ENCODE measurements at places on chromosomes 16 and 17.

GRCh38 chr16:69223882-69224281, 36.9 kb downstream of the SNTB2 start:
- no peak for DNase-seq

- no peak for DNase-seq
Observed at GRCh38 chr16:57283959-57284208, 588 bp downstream of the PLLP start.

- DNase-seq = no peak
Observed at GRCh38 chr17:57211543-57211942, 44.8 kb upstream of the MSI2 start.

DNA sequence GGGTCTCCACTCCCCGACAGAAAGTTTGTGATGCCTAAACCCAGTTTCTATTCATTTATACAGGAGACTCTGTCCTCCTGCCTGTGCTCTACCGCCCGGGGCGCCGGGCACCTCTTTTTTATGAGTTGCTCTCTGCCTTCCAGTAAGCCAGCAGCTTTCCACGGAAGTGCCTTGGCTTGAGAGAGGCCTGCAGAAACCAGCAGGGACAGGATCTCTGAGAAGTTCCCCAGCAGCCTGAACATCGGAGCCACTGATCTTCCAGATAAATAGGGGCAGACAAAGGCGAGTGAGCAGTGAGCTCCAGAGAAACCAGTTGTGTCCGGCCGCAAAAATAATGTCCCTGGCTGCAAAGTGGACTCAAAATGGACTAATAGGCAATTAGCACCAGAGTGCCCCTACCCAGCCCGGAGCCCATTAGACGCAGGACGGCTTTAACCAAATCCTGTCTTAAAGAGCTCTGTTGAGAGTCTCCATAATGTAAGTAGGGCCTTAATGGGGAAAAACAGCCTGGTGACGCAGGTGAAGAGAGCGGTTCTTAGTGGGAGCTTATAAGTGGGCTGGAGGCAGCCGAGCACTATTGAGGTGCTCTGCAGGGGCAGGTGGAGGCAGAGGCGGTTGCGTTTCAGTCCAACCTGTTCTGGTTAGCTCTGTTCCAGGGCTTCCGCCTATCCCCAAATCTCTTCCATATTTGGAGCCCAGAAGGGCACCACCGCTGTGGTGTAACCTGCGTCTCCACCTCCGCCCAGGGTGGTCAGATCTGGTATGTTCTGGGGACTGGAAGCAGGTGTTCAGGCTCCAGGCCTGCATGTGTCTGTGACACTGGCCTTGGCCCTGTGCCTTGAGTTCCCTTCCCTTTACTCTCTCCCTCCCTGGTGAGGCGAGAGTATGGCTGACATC, 74.1 kb downstream of the NT5M start:
- no peak for DNase-seq

DNA sequence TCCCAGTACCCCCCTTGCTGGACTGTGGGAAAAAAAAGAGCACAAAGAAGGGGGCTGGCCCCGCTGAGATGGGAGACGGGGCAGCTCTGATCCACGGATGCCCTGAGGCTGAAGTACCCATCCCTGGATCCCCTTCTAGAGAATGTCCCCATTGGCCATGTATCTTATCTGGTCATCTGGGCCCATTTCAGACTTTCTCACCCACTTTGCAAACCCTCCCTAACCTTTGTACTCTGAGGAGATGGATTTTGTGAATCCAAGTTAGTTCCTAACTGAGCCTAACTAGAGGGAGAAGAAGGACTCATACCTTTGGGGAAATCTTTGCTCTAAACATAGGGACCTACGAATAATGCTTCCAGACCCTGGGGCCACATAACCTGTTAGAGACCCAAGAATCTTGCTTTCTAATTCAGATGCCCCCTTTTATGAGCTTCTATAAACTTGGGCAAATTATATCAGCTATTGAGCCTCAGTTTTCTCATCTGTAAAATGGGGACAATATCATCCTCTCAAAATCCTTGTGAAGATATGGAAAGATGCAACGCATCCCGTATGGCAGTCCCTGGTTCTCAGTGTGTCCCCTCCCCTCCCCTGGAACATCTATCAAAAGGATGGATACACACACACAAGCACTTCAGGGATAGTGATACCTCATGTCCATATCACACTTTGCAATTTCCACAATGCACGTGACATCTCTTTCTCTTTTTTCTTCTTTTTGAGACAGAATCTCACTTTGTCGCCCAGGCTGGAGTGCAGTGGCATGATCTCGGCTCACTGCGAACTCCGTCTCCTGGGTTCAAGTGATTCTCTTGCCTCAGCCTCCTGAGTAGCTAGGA, 16.8 kb upstream of the FZD2 start:
- DNase-seq = no peak

GRCh38 chr17:61325382-61326073, 74.1 kb upstream of the TBX2 start:
- no peak for DNase-seq

DNA sequence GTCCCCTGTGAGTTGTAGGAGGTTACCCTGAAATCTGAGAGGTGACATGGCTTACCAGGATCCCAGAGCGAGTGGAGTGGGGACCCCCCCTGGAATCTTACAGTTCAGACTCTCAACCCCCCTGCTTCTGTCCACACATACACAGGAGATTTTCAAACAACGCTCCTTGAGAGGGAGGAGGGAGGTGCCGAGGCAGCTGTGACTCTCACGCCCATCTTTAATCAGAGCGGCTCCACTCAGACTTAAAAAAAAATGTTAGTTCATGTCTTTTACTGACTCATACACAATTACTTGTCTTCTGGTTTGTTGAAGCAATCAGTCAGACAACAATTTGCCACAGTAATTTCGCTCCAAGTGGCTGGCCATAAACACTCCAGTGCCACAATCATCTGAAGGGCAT, 15.4 kb upstream of the TMEM220 start:
- DNase-seq = no peak
